ENCODE measurements at places on chromosomes 2 and 18.

GRCh38 chr2:56286936-56287335, 103.1 kb downstream of the CCDC85A start:
- DNase-seq, result no peak

DNA sequence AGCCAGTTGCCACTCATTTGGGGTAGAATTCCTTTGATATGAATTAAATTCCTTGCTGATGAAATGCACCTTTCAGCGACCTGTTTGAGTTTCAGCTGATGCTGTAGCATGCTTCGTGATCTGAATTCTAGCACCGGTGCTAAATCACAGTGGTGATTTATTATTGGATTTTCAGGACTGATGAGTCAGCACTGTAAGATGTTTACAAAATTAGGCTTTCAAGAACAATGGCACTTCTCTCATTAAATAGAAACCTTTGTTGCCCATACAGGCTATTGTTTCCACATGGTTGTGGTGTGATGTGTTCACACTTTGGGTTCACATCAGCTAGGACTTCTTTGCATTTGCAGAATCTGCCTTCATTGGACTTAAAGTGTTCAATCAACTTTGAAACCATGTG, 687.7 kb downstream of the ARHGAP15 start:
- no peak for DNase-seq

GRCh38 chr2:205539603-205540002, 142.7 kb upstream of the NRP2 start:
- no peak for DNase-seq

DNA sequence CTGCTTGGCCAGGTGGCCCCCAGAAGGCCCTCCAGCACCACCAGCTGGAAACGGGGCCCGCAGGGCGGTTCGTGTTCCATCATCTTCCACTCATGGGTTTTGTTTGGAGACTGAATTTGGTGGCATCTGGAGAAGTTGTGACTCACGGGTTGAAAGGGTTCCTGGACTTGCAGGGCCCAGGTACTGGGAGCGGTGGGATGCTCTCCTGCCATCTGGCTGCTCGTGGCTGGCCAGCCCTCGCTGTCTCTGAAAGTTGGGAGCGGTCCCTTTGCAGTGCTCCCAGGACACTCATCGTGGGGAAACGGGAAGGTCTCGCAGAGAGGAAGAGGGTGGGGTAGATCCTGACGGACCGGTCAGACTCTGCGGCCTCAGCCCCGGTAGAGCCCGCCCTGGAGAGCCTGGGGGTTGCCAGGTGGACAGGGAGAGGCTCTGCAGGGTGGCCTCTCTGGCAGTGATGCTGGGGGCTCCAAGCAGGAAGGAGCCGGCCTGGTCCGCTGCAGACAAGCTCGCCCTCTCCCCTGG, 47.5 kb downstream of the TWIST2 start:
- no peak for DNase-seq

- DNase-seq, result no peak
These were observed 117.7 kb downstream of the GPD2 start for GRCh38 chr2:156553714-156554442.

DNA sequence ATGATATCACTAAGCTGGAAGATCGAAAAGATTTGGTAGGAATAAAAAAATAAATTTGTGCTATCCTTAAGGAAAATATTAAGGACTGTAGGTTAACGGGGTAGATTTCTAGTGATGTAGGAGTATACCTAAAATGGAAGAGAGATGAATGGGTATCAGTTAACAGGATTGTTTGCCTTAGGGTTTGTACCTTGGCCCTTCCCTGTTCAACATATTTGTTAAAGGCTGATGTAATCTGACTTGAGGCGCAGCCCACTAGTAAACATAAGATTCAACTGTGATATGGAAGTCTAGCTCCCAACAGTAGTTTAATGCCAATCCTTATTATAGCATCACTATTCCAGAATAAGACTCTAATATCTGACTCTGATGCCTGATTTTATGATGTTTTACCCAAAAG, 685.2 kb downstream of the DCC start:
- DNase-seq, result no peak

DNA sequence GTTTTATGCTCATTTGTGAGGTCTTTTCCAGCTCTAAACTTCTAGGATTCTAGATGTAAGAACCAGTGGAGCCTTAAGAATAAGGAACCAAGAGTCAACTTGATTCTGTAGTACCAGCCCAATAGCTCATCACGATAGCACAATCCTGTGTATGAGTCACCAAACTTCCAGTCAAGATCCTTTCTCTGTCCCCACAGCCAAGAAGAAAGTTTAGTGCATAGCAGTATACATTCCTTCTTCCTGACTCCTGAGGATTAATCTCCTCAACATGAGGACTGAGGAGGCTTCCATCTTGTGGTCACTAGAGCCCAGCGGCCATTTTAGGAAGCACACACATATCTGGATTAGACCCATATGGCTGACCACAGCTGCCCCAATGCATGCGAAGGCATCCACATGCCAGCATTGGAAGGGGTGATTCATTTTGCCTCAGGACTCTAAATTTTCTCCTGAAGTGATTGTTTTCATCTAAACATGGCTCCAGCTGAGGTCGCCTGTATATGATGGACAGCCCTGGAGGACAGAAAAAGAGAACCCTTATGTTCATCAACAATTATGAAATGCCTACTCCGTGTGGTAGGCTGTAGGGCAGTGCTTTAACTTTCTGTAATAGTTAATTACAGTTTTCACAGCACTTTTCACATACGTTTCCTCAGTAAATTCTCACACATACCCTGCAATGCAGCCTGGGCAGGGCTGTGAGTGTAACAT, 53.5 kb downstream of the RASGRP3 start:
- DNase-seq, result no peak

DNA sequence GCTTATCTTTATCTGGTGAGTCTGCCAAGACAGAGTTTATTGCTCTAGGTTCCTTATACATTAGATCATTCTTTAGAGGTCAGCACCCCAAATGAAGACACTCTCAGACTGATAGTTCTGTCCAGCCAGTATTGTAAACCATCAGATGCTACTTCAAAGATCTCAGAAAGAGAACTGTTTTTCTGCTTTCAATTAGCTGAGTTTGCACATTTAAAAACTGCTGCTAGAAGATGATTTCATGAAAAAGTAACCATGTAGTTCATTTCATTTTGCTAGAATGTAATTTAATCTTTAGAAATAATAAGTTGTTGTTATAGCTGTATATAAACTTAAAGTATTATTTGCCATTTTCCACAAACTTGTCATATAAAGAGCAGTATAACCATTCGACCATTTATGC, 344.5 kb upstream of the ATP5MC3 start:
- DNase-seq, result no peak

- DNase-seq, result no peak
These were observed 144.7 kb downstream of the MYCN start for GRCh38 chr2:16085073-16085472.

GRCh38 chr2:29187926-29188325, 72.7 kb downstream of the CLIP4 start:
- DNase-seq, result no peak

- no peak for DNase-seq
These were observed 371 bp upstream of the LCLAT1 start for GRCh38 chr2:30446602-30447148.

GRCh38 chr2:141728886-141729285, 401.9 kb downstream of the LRP1B start:
- peak; percentile 51 for DNase-seq

DNA sequence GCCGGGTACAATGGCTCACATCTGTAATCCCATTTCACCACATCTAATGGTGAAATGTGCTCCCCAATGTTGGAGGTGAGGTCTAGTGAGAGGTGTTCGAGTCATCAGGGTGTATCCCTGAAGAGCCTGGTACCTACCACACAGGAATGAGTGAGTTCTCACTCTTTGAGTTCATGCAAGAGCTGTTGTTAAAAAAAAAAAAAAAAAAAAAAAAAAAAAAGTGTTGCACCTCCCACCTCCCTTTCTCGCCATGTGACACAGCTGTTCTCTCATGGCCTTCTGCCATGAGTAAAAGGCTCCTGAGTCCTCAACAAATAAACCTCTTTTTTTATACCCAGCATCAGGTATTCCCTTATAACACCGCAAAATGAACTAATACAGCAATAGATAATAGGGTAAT, 106.3 kb downstream of the C2orf74 start:
- no peak for DNase-seq

GRCh38 chr2:25618676-25619075, 54.7 kb downstream of the DTNB start:
- DNase-seq, result no peak

- DNase-seq, result no peak
These were observed 10.2 kb downstream of the TNFAIP6 start for GRCh38 chr2:151367571-151367970.

GRCh38 chr2:240911641-240912265, 5.6 kb downstream of the CROCC2 start:
- DNase-seq, result no peak

GRCh38 chr2:10283106-10284062, 19.3 kb upstream of the HPCAL1 start:
- no peak for DNase-seq

GRCh38 chr2:26627350-26628105, 13.6 kb downstream of the CIB4 start:
- DNase-seq, result no peak

DNA sequence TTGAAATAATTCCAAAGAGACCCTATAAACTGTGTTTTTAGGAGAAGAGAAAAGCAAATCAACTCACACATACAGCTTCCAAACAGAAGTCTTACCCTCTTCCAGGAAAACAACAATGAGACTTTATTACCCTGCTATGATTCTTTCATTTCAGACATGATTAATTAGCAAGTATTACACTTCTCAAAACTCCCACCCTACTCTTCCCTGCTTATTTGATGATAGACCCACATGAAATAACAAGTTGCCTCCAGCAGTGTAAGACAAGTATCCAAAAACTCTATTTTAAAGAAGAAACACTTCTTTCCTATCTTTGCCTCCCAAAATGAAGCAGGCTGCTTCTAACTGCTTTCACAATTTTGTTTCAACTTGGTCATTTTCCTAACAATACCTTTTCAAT, 4.1 kb downstream of the FIGN start:
- DNase-seq, result no peak

DNA sequence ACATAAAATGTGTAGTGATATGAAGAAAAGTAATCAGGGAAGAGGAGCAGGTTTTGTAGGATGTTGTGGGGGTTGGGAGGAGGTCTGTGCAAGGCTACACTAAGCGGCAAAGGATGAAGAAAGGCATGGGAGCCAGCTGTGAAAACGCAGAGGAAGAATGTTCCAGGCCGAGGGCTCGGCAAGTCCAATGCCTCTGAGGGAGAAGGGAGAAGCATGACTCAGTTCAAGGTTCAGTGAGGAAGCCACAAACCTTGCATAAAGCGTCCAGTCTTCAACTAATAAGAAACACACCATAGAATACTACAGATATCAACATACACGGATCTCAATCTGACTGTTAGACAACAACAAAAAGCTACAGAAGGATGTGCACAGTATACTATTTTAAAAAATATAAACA, 16.2 kb downstream of the EPB41L3 start:
- DNase-seq, result no peak

GRCh38 chr2:37585982-37586621, 85.3 kb downstream of the CDC42EP3 start:
- DNase-seq, result no peak

- DNase-seq, result no peak
These were observed 13.0 kb upstream of the RALB start for GRCh38 chr2:120239488-120240287.

GRCh38 chr18:57984490-57985115, 59.4 kb upstream of the NEDD4L start:
- no peak for DNase-seq

DNA sequence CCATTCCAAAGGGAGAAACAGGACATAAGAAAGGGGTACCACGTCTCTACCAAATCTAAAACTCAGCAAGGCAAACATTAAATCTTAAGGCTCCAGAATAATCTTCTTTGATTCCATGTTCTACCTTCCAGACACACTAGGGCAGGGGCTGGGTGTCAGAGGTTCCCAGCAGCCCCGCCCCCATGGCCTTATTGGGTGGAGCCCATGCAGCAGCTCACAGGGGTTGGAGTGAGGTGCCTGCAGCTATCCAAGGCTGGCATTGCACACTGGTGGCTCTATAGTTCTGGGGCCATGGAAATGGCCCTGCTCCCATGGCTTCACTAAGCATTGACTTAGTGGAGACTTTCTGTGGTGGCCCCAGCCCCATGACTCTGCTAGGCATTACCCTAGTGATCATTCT, 14.9 kb upstream of the OSR1 start:
- no peak for DNase-seq

DNA sequence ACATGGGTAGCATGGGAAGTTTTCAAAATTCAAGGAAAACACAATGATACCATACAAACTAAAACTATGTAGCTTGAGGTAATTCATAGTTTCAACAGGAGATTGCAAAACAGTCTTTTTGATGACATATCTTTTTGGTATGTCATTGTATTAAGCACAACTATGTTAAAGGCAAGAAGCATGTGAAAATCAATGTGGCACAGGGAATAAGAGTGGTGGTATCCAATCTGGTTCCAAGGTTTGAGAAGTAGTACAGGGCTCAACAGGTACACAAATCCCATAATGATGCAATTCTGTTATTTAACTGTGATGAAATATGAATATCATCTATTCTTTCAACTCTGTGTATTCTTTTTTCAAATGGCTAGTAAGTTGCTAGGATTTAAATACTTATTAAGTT, 16.4 kb upstream of the DLX2 start:
- no peak for DNase-seq

DNA sequence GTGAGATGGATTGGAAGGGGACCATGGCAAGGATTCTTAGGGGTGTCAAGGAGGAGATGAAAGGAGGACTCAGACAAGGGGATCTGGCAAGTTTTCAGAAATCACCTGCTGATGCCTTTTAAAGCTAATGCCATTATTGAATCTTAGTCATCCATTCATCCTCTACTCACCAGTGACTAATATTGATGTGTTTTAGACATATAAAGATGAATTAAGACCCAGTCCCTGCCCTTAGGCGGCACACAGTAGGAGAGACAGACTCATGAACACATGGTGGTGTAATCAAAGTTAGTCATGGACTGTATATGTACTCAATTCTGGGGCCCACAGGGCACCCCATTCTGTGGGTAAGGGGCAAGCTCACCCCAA, 56.5 kb upstream of the ATL2 start:
- no peak for DNase-seq

- no peak for DNase-seq
These were observed 1.4 kb upstream of the HPCAL1 start for GRCh38 chr2:10300997-10301940.

GRCh38 chr2:9690716-9691498, 60.1 kb upstream of the YWHAQ start:
- no peak for DNase-seq

Data from glutamatergic neuron (in vitro differentiated cells).